ENCODE measurements at places on chromosomes 16 and 17. TPM values are rescaled to one million over a fixed set of nuclear protein-coding genes. Genes with fewer than 3 reads are reported as not detected.

Gene KDM6B
- total RNA-seq: 13.9 TPM

Gene MGAT5B
- total RNA-seq: not detected

Gene SEC14L5
- total RNA-seq: not detected

Gene DNAAF8
- total RNA-seq: not detected

Gene SLFN13
- total RNA-seq: 7.5 TPM

Gene JUP
- total RNA-seq: 84.8 TPM

Gene UTS2R
- not detected for total RNA-seq

Gene TPPP3
- total RNA-seq: 16.7 TPM

Gene CBLN1
- total RNA-seq: not detected

GRCh38 chr17:28902819-28903545 lies at the start of gene DHRS13:
Gene DHRS13, minus strand, starts transcription at chr17:28903079. Its CDS starts 135 bp downstream, at chr17:28902944.
- DNase-seq: peak; percentile 96

DNA sequence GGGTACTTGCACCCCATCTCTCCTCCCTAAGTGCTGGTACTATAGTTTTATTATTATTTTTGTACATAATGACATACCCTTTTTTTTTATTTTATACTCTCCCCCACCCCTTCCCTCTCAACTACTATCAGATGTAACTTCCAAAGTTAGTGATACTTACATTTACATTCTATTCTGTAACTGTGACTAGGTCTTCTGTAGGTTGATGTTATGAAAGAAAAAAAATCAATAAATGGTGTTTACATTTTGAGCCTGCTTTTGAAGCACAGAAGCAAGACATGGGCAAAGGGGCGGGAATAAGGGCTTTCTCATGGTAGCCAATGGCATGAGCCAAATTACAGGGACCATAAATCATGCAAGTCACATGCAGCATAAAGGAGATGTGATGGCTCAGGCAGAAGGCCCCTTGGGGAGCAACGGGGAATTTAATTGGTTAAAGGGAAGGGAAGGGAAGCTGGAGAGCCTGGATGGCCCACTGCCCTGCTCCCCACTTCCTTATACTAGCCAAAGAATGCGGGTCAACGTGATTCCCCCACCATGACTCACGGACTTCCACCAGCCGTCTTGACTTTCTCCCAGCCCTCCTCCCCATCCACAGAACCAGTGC lies 2.4 kb upstream of the ACSF2 start:
- peak; percentile 78 for DNase-seq

DNA sequence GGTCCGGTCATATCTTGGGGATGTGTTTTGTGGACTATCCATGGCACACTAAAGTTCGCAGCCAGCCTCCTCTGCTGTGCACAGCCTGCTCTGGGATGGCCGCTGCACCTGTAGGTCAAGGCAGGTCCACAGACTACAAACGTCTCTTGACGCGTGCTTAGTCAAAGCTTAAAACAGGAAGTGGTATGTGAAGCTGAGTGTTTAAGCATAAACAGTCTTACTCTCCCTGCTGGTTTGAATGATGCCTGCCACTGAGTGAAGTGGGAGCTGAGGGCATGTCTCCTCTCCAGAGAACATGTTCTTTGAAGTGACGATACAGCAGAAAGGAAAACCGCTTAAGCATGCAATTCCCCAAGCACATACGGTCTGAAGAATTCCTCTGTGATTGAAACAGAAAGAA lies 365.6 kb downstream of the SLC39A11 start:
- peak; percentile 47 for DNase-seq

DNA sequence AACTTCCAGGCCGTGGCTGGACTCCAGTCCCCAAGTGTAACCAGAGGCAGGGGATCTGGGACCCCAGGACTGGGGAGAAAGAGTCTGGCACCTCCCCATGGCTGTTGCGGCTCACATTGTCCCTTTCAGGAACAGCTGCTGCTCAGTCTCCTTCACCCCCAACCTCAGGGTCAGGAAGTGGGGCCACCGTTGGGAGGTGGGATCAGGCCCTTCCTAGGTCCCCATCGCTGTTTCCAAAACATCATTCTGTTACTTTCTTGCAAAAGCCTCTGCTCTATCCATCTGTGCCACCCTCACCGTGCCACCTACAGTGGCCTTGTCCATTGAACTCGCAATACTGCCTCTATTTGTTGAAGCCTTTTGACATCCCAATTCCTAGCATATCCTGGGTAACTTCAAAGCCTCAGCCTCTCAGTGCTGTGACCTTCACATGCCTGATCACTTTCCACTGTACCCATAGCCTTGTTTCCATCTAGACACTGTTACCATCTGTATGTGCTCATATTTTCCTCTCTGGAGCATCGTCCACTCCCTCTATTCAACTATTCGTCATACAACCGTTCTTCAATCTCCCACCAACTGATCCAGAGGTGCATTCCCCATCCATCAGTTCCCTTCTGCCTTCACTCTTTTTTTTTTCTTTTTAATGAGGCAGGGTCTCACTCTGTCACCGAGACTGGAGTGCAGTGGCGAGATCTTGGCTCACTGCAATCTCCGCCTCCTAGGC lies 15.0 kb upstream of the SRCIN1 start:
- DNase-seq: no peak

- peak; percentile 76 for DNase-seq
These were observed 60.3 kb upstream of the CIBAR2 start for GRCh38 chr16:85172455-85173145.

DNA sequence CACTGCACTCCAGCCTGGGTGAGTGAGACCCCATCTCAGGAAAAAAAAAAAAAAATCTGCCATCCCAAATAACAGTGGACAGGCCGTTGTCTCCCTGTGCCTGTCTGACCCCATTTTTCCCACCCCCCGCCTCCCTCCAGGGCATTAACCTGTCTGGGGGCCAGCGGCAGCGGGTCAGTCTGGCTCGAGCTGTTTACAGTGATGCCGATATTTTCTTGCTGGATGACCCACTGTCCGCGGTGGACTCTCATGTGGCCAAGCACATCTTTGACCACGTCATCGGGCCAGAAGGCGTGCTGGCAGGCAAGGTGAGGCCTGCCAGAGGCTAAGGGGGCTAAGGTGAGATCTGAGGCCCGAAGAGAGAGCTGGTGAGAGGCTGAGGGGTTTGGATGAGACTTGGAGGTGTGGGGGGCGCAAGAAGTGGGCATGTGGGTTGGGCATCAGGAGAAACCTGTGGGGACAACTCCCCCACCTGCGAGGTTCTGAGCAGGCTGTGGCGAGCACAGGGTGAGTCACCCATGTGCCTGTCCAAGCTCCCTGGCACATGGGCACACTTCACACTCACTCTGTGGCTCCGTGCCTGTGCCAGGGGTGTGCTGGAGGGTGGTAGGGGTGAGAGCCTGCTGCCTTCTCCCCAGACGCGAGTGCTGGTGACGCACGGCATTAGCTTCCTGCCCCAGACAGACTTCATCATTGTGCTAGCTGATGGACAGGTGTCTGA lies 34.7 kb downstream of the ANKRD40 start:
- no peak for DNase-seq

GRCh38 chr17:51422634-51423033 lies 162.3 kb downstream of the UTP18 start:
- DNase-seq: no peak

DNA sequence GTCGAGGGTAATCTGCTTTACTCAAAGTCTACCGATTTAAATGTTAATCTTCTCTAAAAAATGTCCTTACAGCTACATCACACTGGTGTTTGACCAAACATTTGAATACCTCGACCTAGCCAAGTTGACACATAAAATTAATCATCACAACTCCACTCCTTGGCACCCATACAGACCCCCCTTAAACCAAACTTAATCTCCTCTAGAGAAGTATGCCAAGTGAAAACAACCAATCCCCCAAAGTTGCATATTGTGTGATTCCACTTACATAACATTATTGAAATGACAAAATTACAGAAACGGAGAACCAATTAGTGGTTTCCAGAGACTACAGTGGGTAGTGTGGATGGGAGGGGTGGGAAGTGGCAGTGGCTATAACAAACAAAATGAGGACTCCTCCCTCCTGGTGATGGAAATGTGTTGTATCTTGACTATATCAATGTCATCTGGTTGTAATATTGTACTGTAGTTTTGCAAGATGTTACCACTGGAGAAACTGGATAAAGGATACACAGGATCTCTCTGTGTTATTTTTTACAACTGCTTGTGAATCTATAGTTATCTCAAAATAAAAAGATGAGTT lies 39.4 kb downstream of the CAPNS2 start:
- DNase-seq: no peak

GRCh38 chr16:60929-61878 lies 7.6 kb downstream of the SNRNP25 start:
- DNase-seq: no peak

- peak; percentile 11 for DNase-seq
These were observed 23.6 kb downstream of the ARHGAP44 start for GRCh38 chr17:12812877-12813276.

DNA sequence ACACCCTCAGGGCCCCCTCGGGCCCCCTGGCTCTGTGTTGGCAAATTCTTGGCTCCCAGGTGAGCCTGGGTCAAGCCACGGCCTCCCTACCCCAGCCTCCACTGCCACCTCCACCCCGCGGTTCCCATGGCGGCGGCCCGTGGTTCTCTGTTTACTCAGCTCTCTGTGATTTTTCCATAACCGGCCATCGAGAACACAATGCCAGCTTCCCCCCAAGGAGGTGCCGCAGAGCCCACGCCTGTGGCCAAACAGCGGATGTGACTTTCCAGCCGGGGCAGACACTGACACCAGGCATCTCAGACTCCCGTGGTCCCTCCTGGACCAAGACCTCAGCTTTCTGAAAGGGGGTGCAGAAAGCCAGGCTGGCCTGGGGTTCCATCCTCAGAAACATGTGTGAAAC lies 21.6 kb upstream of the ATP2A3 start:
- DNase-seq: no peak

- DNase-seq: peak; percentile 5
These were observed 8.6 kb upstream of the LASP1NB start for GRCh38 chr17:38916771-38917170.

- DNase-seq: peak; percentile 57
These were observed 4.9 kb upstream of the NDRG4 start for GRCh38 chr16:58494981-58495520.

Data from stomach (tissue), 19 donors.